ENCODE measurements at places on chromosomes 5 and 9. TPM values are rescaled to one million over a fixed set of nuclear protein-coding genes. Genes with fewer than 3 reads are reported as not detected.

- no peak for DNase-seq
These were observed 36.0 kb upstream of the SPATA31C2 start for GRCh38 chr9:88174324-88174723.

DNA sequence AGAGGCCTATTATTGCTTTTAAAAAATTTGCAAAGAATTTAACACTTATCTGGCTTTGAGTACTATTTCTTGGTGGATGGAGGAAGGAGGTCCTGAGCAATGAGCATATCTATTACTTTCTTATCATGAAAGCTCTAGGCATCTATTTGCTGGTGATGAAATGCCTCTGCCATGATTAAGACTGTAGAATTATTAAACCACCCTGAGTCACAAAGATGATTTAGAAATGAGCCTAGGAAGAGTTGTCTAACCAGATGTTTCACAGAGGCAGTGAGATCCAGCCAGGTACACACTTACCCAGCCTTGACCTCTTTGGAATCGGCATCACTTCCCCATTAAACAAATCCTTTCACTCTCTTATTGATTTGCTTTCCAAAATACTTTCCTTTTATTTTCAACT, 304.4 kb upstream of the KIF2A start:
- DNase-seq, result peak; percentile 5

GRCh38 chr5:130890610-130891009, 274.4 kb downstream of the HINT1 start:
- DNase-seq, result no peak

DNA sequence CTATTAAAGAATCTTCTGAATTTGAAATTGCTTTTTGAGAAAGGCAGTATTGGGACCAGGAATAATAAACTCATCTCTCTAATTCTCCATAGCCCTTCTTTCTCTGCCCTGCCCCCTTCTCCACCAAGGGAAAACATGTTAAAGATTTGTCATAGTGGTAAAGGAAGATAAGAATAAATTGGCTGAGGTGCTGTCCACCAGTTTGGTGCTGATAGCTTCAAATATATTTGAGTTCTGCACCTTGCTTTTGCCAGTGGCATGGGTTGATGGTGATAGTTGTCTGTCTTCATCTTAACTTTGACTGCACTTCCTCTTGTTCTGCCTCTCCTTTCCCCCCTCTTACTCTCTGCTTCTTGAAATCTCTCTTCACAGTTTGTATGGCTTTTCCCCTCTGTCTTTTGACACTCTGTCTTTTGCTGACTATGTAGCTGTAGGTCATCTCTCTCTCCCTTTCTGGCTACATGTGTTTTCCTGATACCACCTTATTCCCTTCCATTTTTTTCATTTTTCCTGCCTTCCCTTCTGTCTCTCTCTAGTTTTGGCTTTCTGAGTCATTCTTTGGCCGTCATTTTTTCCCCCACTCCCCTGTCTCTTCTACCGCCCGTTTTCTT, 56.6 kb downstream of the NDUFS4 start:
- no peak for DNase-seq

- DNase-seq, result no peak
These were observed 206.3 kb upstream of the GHR start for GRCh38 chr5:42216904-42217303.

The GKAP1 gene
- 2.7 TPM for total RNA-seq

The ELAVL2 gene
- total RNA-seq, result 0.68 TPM

Data from kidney epithelial cell (primary cell).